ENCODE measurements at places on chromosomes 13 and 19.

DNA sequence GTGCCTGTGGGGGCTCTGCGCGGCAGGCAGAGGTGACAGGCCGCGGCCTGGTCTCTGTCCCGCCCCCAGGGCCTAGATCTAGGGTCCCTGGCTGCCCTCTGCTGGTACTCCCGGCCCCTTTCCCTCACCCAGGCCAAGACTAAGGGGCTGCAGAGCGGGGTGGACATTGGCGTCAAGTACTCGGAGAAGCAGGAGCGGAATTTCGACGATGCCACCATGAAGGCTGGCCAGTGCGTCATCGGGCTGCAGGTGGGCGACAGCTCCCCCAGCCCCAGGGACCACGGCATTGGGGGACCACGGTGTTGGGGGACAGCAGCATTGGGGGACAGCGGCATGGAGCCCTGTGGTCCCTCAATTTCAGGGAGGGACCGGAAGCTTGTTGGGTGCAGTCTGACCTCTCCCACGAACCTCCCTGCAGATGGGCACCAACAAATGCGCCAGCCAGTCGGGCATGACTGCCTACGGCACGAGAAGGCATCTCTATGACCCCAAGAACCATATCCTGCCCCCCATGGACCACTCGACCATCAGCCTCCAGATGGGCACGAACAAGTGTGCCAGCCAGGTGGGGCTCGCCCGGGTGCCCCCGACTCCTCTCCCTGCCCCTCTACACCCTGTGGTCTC, 3.8 kb upstream of the ABCA7 start:
- no peak for DNase-seq
- peaks cover 10% of the 10 kb centered on the region for H3K4me1 ChIP-seq
- no peak overlapping the region for H3K4me3 ChIP-seq

- no peak overlapping the region for H3K4me3 ChIP-seq
- no peaks in the 10 kb centered on the region for H3K27me3 ChIP-seq
- H3K4me1 ChIP-seq, result no peaks in the 10 kb centered on the region
- no peak for DNase-seq
- H3K27ac ChIP-seq, result no peak overlapping the region
These were observed 17.1 kb upstream of the SHFL start for GRCh38 chr19:10069046-10069445.

DNA sequence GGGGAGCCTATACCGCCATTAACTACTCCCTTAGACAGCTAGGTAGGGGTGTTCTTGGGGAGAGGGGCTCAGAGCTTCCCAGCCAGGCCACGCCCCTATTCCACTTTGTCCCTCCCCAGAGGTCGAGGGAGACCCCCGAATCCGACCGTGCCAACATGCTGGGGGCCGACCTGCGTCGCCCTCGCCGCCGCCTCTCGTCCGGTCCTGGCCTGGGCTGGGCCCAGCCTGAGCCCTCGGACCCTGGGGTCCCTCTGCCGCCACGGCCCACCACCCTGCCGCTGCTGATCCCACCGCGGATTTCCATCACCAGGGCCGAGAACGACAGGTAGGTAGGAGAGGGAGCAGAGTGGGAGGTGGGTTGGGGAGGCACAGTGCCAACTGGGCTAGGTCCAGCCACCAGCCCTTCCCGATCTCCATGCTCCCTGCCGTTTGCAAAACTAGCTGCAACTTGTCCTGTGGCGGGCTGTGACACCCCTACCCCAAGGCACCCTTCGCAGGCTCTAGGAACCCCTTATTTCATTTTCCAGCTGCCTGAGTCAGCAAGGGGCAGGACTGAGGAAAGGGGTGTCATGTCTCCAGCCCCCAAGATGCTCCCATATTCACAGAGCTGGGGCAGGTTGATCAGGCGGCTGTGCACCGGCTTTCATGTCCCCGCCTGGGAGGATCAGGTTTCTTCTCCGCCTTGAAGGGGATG, 2.6 kb upstream of the PDE4A start:
- no peak overlapping the region for H3K27ac ChIP-seq
- H3K4me1 ChIP-seq, result peaks cover 12% of the 10 kb centered on the region
- no peak for DNase-seq
- H3K4me3 ChIP-seq, result no peak overlapping the region
- peaks cover 34% of the 10 kb centered on the region for H3K27me3 ChIP-seq
- H3K36me3 ChIP-seq, result no peaks in the 10 kb centered on the region

DNA sequence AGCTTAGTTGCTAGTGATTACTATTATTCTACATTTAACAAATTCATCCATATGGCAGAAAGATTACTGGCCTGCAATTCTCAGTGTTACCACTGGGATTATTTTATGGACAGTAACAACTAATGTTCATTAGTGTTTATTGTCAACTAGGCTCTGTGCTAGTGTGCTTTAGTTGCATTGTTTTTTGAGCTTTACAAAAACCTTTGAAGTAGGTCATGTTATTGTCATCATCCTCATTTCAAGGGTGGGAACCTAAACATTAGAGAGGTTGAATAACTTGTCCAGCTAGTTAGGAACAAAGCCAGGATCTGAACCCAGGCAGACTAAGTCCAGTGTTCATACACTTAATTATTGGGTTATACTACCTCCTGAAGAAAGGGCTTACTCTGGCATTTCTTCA, 27.8 kb upstream of the TDRD3 start:
- no peak for DNase-seq
- no peaks in the 10 kb centered on the region for H3K4me1 ChIP-seq
- H3K4me3 ChIP-seq, result no peak overlapping the region
- H3K36me3 ChIP-seq, result no peaks in the 10 kb centered on the region
- H3K27me3 ChIP-seq, result no peaks in the 10 kb centered on the region
- no peak overlapping the region for H3K27ac ChIP-seq

- no peaks in the 10 kb centered on the region for H3K36me3 ChIP-seq
- no peak overlapping the region for H3K4me3 ChIP-seq
- H3K27me3 ChIP-seq, result no peaks in the 10 kb centered on the region
- DNase-seq, result peak; percentile 51
- H3K27ac ChIP-seq, result no peak overlapping the region
- H3K4me1 ChIP-seq, result no peaks in the 10 kb centered on the region
These were observed 18.8 kb upstream of the EDDM13 start for GRCh38 chr19:56253737-56254136.

DNA sequence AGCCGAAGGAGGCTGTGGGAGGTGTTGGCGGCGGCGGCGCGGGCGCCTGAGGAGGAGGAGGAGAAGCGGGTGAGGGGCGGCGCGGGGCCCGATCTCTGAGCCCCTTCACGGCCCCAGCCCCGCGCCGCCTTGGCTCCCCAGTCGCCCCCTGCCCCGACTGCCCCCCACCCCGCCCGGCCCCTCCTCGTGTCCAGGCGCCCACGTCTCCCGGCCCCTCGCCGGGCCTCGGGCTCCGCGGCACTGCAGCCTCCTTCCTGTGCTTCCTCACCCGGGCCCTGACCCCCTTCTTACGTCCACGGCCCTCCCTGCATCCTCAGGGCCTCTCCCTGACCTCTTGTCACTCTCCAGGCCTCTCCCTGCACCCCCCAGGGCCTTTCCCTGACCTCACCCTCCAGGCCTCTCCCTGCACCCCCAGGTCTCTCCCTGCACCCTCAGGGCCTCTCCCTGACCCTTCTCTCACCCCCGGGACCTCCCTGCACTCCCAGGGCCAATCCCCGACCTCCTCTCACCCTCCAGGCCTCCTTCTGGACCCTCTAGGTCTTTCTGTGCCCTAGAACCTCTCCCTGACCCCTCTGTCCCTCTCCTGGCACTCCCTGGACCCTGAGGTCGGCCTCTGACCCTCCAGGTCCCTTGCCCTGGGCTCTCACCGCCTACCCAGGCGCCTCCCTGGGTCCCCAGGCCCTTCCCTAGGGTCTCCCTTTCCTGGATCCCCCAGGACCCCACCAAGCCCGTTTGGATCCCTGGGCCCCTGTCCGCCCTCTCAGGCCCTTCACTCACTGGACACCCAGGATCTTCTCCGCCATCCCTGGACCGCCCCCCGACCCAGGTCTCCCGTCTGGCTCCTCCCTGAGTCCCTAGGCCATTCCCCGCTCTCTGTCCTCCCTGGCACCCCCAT, 460 bp downstream of the KMT5C start:
- no peak for DNase-seq
- H3K27me3 ChIP-seq, result peaks cover 5% of the 10 kb centered on the region
- peak overlapping the region; percentile 79 for H3K27ac ChIP-seq
- H3K4me1 ChIP-seq, result peaks cover 9% of the 10 kb centered on the region
- peaks cover 4% of the 10 kb centered on the region for H3K36me3 ChIP-seq

- H3K36me3 ChIP-seq, result no peaks in the 10 kb centered on the region
- H3K27ac ChIP-seq, result no peak overlapping the region
- no peak overlapping the region for H3K4me3 ChIP-seq
- H3K4me1 ChIP-seq, result no peaks in the 10 kb centered on the region
These were observed 222.5 kb downstream of the OXGR1 start for GRCh38 chr13:96771486-96772367.

GRCh38 chr13:98275681-98276171, 98.7 kb upstream of the RNF113B start:
- H3K27ac ChIP-seq, result no peak overlapping the region
- no peaks in the 10 kb centered on the region for H3K36me3 ChIP-seq
- no peak overlapping the region for H3K4me3 ChIP-seq
- no peaks in the 10 kb centered on the region for H3K27me3 ChIP-seq

DNA sequence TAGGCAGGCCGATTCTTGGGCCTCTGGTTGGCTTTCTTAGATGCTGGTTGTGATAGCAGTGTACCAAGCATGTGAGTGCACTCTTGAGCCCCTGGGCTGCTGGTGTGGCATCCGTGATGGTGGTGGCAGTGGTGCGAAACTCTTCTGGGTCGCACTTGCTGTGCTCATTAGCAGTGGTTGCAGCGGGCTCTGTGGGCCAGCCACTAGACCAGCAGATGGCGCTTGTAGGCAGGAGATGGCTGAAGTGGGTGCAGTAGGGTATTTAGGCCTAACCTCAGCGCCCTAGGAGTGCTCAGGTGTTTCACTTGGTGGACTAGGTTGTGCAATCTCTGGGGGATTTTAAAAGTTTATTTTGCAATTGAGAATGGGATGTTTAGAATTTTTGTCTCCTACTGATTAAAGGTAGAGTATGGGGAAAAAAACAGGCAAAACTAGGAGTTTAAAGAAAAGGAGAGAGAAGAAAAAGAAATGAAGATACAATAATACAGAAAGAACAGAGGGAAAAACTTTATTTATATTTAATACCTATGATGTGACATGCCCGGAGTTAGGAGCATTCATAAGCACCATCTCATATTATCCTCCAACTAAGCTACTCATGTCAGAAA, 4.3 kb upstream of the ZNF17 start:
- H3K4me3 ChIP-seq, result no peak overlapping the region
- H3K27ac ChIP-seq, result no peak overlapping the region
- peak; percentile 62 for DNase-seq
- no peaks in the 10 kb centered on the region for H3K36me3 ChIP-seq

DNA sequence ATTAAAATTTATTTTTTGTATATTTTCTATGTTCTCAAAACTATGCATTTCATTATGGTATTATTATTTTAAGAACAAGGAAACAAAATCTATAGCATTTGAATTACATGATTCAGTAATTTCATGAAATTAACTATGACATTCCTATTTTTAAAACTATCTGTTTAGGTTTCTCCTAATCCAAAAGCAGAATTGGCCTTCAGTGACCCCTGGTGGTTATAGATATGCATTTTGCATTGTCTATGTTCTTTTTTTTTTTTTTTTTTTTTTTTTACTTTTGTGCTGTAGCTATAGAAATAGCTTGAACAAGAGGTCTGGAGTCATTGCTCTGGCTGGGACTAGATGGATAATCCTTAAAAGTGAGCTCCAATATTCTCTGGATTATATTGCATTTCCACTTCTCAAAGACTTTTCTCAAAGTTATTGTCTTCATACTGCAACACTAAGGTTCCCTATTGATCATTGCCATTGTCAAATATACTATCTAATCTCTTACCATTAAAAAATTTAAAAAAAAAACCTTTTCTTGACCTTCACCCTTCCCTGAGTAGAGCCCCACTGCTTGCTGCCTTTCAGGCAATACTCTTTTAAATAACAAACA, 15.9 kb upstream of the DNAJC3 start:
- H3K4me1 ChIP-seq, result no peaks in the 10 kb centered on the region
- H3K4me3 ChIP-seq, result no peak overlapping the region
- no peaks in the 10 kb centered on the region for H3K27me3 ChIP-seq
- DNase-seq, result peak; percentile 69
- H3K36me3 ChIP-seq, result no peaks in the 10 kb centered on the region

DNA sequence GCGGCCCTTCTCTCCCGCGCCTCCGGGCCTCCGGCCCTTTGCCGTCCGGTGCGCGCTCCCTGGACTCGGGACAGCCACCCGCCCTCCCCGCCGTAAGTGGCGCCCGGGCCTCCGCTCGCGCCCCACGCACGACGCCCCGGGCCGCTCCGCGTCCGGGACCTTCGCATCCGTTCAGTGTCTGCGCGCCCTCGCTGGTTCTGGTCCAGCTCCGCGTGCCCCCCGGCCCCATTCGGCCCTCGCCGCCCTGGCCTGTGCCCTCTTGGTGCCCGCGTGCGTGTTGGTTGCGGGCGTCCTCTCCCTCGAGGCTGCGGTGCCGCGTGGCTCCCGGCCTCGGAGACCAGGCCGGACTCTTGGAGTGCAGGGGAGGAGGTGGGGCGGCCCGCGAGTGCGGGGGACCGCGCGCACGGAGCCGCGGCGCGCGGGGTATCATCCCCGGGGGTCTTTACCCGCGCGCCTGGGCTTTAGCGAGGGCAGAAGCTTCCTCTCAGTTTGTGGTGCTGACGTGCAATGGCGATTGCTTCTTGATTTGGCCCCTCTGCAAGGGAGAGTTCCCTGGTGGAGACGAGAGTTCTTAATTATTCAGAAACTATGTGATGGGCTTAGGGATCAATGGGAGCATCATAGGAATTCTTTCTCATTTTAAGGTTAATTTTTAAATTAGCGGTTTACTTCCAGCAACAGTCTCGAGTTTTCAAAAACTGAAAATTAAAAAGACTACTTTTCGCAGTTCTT, 757 bp downstream of the WASF3 start:
- H3K4me1 ChIP-seq, result peaks cover 6% of the 10 kb centered on the region
- peak overlapping the region; percentile 53 for H3K27ac ChIP-seq
- H3K4me3 ChIP-seq, result peak overlapping the region; percentile 83
- DNase-seq, result peak; percentile 26
- H3K27me3 ChIP-seq, result peaks cover 2% of the 10 kb centered on the region

DNA sequence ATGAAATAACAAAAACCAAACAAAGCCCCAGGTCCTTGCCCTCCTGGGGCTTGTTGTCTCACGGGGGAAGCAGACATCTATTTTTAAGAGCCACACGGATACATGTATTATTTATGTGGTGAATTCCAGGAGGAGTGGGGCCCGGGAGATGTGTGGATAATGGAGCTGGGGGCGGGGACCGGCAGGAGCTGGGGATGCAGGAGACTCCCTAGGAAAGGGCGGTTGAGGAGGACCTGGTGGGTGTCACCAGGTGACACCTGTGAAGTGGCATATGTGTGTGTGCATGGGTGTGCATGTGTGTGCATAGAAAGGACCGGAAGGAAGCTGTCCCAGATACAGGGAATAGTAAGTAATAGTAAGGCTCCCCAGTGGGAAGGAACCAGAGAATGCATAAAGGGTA, 148.9 kb downstream of the URI1 start:
- no peaks in the 10 kb centered on the region for H3K27me3 ChIP-seq
- no peaks in the 10 kb centered on the region for H3K4me1 ChIP-seq
- H3K27ac ChIP-seq, result no peak overlapping the region

- H3K4me3 ChIP-seq, result peak overlapping the region; percentile 99
- H3K36me3 ChIP-seq, result peaks cover 4% of the 10 kb centered on the region
- DNase-seq, result no peak
- peak overlapping the region; percentile 53 for H3K27ac ChIP-seq
- H3K27me3 ChIP-seq, result no peaks in the 10 kb centered on the region
These were observed 881 bp downstream of the GEMIN7 start for GRCh38 chr19:45079911-45080370.
